ENCODE measurements at places on chromosomes 2 and 18.

DNA sequence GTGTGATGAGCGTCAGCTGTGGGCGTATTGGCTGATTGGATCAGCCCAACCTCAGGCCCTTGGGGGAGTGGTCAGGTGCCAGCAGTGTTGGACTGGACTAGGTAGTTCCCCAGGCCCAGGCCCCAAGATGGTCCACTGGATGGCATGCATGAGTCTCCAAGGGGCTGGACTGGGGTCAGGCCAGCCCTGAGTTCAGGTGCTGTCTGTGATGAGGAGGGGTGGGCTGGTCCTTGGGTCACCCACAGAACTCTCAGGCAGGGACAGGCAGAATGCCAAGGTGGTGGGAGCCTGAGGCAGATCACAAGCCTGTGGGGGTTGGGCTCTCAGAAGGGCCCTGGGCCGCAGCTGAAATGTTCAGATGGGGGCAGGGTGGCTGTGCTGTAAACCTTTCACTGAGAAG, 59.5 kb upstream of the THUMPD2 start:
- no peak for DNase-seq

DNA sequence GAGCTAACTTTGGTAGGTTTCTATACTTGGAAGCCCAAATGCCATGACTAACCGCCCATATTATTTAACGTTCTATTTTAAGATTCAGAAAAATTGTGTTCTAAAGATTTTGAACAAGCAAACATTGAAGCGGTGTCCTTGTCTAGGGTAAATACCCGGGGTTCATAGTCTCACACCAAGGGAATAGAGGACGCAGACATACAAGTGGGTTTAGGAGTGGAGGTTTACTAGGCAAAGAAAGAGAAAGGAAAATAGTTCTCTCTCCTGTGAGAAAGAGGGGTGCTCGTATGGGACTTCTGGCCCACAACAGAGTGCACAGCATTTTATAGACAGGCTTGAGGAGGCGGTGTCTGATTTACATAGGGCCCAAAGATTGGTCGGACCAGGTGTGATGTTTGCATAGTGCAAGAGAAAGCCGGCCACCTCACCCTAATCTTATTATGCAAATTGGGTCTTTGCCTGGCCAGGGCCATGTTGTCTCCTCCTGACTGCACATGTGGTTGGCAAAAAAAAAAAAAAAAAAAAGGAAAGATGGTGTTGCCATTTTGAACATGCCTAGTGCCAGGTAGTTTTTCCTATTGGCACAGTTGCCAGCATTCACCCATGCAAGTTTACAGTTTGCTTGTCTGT, 1062.6 kb downstream of the LRP1B start:
- no peak for DNase-seq

DNA sequence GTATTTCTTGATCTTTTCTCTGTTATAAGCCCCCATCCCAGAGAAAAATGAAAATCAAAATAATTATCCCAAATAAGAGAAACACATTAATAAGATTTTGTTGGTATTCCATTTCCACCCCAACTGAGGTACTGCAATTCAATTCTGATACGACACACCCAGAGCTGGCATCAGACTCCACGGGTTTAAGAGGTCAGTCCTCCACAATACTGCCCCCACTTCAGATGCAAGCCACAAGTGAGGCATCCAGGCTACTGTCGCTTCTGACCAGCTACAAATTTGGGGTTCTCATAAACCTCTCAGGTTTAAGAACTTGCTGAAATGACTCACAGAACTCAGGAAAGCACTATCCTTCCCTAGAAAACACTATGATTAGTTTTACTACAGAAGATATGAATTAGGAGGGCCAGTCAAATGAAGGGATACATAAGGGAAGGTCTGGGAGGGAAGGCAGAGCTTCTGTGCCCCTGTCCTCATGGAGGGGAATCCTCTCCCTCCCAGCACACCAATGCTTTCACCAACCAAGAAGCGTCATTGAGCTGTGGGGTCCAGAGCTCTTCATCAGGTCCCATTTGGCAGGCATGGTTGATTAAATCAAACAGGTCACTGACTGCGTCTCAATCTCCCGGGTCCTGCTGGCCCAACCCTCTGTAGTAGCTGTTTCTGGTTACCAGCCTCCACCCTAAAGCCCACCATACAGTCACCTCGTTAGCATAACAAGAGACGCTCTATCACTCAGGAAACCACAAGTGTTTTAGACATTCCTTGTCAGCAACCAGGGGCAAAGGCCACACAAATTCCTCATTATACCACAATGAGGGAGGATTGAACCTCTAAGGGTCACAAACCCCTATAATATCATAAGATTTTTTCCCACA, 46.2 kb downstream of the IWS1 start:
- DNase-seq: no peak

DNA sequence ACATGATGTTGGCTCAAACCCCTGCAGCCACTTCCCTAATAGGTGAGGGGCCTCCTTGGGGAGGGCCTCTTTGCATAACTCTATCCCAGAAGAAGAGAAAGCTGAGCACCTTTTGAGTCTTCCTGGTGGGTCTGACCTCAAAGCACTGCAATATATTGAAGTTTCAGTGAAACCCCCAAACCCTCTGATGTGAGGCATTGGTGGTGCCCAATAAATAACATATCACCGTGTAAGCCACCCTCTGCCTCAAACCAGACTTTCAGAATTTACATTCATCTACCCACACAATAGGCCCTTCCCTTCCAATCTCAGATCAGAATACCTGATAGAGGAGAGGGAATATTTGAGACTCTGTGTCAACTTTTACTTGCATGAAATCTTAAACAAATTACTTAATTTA, 142.8 kb upstream of the STK17B start:
- DNase-seq: no peak

DNA sequence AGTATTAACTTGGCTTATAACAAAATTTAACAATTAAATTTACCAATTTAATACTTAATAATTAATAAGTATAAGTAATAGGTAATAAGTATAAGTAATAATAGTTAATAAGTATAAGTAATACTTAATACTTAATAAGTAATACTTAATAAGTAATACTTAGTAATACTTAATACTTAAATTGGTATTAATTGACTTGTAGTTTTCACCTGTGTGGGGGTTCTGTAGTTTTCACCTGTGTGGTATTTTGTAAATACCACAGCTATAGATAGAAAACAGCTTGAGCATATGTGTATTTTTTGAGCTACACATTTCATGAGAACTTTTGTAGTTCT, 55.4 kb downstream of the MAPRE2 start:
- DNase-seq: no peak

DNA sequence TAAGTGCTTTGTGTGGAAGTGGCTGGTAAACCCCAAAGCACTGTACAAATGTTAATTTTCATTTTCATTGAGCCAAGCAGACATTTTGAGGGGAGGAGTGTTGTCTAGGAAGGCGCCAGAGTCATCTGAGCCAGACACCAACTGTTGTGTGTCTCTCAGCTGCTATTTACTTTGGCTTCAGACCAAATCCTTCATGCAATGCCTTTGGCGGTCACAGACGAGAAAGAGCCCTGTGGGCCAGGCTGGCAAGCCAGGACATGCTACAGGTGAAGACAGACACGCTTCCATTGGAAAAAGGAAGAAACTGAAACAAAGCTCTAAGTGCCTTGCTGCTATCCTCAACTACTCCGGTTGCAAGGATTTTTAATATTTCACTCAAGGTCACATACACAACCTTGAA, 115.4 kb upstream of the CDC42EP3 start:
- no peak for DNase-seq

GRCh38 chr2:14516844-14517243, 115.7 kb upstream of the LRATD1 start:
- DNase-seq: peak; percentile 82

DNA sequence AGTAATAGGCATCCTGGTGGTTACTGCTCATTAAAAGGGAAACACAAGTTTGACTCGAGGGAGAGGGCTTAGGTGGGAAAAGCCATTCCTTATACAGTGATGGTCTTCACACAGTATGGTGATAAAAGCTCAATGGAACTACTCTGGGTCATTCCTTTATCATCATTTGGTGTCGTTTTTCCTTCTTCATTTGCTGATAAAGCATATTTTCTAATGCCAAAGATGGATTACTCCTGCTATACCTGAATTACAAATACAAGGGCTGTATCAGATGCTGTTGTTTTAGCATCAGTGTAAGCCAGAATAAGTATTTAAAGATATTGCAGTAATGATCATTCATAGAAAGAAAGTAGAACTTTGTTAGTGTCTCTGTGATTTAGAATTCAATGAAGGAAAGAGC, 563.7 kb downstream of the PLCL1 start:
- DNase-seq: no peak

GRCh38 chr18:79924814-79925731, 26.4 kb downstream of the SLC66A2 start:
- no peak for DNase-seq
